ENCODE measurements at places on chromosomes 2 and 18. TPM values are rescaled to one million over a fixed set of nuclear protein-coding genes. Genes with fewer than 3 reads are reported as not detected.

CAPN14 gene
- 0.14 TPM for total RNA-seq

GRCh38 chr2:62036761-62037250 is 131.3 kb downstream of the COMMD1 start:
- DNase-seq = no peak

SMAD2 gene
- total RNA-seq = 111 TPM

CTDSP1 gene
- 184 TPM for total RNA-seq

- DNase-seq = no peak
Measured at GRCh38 chr2:147560810-147561535, 283.9 kb upstream of the ACVR2A start.

KYNU gene
- total RNA-seq = 3.3 TPM

DNA sequence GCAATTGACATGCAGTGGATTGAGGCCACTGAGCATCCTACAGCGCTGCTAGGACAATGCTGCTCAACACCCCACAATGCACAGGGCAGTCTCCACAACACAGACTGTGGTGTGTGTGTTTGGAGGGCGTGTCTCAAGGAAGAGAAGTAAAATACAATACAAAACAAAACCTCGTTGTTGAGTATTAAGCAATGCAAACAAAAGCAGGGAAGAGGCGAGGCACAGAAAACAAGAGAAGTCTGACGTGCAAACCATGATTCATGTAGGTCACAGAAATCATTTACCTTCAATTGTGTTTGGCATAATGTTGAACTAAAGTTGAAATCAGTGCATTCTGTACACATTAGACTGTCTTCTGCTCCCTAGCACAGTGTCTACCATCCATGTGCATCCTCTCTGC is 260.9 kb downstream of the PHLPP1 start:
- peak; percentile 56 for DNase-seq

Measured in mucosa of gallbladder (tissue), 1 donor.